ENCODE measurements at places on chromosomes 3 and 15.
A peak's percentile ranks its signal among the peaks of the same experiment; 100 is the strongest.

GRCh38 chr15:99635145-99635544 is 69.4 kb downstream of the MEF2A start:
- DNase-seq, result no peak

GRCh38 chr3:148309390-148310035 is 388.2 kb upstream of the AGTR1 start:
- peak; percentile 52 for DNase-seq

GRCh38 chr15:25641361-25641760 is 202.5 kb upstream of the UBE3A start:
- no peak for DNase-seq

DNA sequence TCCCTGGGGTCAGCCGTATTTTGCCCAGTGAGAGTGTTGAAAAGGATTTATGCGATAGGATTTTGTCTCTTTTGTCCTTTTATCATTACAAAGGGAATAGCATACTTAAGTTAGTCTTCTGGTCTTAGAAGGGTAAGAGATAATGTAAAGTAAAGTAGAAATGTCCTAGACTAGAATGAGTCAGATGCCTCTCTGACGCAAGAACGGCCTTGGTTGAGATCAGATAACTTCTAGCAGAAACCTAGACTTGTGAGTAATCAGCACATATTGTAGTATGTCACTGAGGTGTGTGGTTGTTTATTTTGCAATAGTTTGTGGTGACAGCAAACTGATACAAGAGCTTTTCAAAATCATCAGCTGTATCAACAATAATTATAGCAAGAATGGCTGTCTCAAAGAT is 866.1 kb downstream of the NSUN3 start:
- peak; percentile 90 for DNase-seq

DNA sequence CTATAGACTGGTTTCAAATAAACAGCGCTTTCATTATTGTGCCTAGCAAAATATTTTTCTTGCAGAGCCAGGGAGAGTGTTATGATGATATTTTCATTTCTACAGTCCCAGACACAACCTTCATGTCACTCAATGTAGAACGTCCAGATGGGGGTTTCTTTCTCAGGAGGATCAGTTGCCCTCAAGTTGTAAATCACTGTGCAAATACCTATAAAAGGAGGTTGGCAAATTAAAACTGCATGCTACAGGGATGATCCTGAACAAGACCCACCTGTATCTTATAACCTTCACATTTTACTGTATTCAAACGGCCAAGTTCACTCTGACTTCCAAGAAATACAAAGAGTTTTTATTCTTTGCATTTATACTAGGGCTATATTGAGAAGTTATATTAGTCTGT is 486.0 kb downstream of the EDEM1 start:
- DNase-seq, result no peak

- DNase-seq, result no peak
Measured at GRCh38 chr3:122515870-122516269, 1.1 kb upstream of the KPNA1 start.

DNA sequence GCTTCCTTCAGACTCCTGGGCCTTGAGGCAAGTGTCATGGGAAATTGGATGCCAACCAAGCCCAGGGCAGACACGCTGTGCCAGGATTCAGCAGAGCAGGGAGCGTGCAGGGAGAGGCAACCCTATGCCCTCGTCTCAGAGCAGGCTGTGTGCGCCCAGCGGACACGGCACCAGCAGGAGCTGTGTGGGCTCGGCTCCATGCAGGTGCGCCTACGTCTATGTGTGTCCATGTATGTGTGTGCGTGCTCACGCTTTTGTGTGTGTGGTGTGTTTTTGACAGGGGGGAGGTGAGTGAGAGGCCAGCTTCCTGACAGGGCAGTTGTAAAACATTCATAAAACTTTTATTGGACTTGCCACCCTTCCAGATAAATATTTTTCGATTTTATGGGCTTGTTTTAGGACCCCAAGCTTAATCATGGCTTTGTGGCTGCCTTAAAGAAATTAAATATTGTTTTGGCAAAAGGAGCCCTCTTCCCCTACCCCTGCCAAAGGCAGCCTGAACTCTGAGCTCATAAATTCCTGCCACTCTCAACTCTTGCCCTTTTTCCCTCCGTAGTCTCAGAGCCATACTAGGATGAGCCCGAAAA is 84.4 kb downstream of the DNAJB8 start:
- no peak for DNase-seq

DNA sequence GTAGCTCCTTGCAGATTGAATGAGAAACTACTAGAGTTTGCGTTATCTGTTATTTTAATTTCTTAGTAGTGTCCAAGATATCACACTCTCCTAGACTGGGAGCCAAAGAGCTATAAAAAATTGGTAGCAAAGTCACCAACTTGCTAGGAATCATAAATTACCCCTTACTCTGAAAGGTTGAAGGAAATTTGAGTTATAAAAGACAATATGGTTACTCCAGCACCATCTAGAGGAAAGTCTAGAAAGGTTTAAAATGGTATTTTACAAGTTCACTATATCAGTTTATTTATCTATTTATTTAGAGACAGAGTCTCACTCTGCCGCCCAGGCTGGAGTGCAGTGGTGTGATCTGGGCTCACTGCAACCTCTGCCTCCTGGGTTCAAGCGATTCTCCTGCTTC is 121.6 kb downstream of the RBPMS2 start:
- peak; percentile 44 for DNase-seq

GRCh38 chr3:100630664-100631063 is 21.3 kb downstream of the ADGRG7 start:
- no peak for DNase-seq

DNA sequence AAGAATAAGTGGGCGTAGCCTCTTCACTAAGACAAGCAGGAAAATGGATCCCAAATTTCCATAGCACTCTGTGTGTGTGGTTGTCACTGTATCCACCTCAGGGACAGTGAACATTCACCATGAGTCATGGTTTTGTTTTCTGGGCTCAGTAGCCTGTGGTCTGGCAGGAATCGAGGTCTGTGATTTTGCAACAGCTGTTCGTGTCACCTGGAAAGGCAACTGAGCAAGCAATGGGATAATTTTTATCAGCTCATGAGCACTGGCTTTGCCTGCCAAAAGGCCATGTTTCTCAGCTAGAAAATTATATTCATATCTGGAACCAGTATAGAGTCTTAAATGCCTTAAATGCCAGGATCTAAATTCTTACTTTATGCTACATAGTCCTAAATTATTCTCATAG is 60.9 kb downstream of the STRIT1 start:
- no peak for DNase-seq

GRCh38 chr3:24454393-24454792 is 40.3 kb downstream of the THRB start:
- no peak for DNase-seq

GRCh38 chr15:69236505-69236904 is 62.2 kb upstream of the PAQR5 start:
- DNase-seq, result no peak

GRCh38 chr3:25834346-25834745 is 44.5 kb downstream of the OXSM start:
- DNase-seq, result no peak

DNA sequence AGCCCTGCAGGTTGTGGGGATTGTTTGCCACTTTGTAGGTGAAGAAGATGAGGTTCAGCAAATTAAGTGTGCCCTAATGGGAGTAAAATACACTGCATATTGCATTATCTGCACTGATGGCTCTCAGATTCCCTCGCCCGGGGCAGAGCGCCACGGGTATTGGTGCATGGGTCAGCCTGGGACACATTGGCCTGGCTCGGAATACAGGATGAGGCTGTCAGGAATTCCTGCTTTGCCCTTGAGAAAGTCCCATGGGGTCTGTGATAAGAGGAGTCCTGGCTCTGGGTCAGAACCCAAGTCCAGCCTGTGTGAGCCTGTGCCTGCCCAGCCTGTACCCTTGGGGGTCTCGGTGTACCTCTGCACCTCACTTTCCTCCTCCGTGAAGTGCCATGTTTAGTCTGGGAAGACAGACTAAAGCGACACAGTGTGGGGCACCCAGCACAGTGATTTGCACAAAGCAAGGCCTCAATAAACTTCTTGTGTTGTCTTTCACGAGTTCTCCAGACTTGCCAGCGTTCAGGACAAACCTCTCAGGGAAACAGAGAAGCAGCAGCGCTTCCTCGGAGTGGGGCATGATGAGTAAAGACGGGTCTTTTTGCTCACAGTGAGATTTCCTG is 107.6 kb downstream of the LRRK1 start:
- DNase-seq, result no peak

- DNase-seq, result peak; percentile 59
Measured at GRCh38 chr3:42535981-42536784, 33.7 kb downstream of the VIPR1 start.

DNA sequence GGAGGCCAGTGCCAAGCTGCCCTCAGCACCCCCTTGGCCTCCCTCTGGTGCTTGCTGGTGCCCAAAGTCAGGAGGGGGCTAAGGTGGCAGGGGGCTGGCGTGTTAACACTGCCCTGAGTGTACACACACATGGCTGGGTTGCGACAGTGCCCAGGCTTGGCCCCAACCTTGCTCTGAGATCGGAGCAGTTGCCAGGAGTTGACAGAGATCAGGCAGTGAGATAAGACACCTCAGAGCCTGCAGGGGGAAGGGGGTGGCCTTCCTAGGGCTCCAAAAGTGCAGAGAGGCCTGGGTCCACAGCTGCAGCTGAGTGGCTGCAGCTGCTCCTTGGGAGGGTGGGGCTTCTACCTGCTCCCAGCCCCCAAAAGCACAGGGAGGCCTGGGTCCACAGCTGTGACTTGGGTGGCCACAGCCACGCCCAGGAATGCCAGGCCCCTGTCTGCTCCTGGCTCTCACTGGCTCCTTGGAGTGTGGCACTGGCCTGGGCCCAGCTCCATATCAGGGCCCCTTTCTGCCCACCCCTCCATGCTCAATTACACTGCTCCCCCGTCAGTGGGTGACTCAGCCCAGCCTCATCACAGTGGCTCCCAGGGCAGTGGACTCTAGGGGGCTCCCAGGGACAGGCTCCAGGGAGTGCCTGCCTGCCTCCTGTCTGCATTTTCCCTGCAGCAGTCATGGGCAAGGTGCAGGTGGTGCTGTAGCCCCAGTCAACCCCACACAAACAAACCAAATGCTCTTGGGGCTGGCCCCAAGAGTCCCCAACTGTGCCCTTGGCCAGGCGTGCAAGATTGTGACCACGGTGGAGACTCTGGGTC is 56.4 kb upstream of the C15orf39 start:
- DNase-seq, result peak; percentile 66

DNA sequence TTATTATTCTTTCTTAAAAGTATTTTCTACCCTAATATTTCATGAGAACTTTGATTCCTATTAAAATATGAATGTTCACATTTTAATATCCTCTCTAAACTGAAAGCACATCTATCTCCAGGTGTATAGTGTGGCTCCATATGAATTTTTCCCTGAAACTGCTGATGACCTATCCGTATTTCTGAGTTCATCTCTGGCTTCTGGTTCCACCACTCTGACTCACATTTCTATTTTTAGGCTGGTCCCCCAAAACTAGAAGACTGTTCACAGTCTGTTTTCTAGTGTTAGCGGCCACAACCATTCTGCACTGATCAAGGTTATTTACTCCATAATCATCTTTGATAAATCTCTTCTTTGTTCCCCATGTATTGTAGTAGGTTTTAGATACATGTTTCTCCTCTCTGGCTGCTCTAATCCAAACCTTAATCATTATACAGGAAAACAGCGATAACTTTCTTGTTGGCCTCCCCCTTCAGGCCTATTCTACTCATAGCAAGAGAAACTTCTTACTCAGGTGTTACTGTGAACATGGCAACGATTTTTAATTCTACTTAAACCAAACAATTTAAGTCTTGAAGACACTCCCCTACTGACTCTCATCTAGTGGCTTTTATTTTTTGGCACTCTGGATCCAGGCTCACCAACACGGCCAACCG is 12.8 kb downstream of the ADPGK start:
- no peak for DNase-seq

GRCh38 chr3:20041197-20041780 is 1.0 kb downstream of the KAT2B start:
- peak; percentile 81 for DNase-seq

DNA sequence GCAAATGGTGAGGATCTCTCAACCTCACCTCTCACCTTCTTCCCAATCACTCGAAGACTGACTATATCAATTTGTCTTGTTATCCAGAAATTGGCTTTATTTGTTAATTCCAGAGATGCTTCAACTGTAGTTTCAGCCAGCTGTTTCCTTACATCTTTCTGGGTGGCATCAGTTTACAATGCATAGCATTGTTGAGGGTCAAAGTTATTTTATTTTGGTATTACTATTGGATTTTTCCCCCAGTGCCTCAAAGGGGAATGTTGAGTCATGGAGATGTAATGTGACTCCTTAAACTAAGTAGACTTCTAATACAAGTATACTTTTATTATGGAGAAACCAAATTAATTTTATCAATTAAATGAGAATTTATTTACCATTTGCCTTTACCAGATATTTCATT is 351.6 kb downstream of the TIGIT start:
- no peak for DNase-seq

- DNase-seq, result peak; percentile 31
Measured at GRCh38 chr15:69225355-69226022, 65.1 kb downstream of the GLCE start.

Data from NB4 (cell line).